ENCODE measurements at places on chromosomes 4 and X.

DNA sequence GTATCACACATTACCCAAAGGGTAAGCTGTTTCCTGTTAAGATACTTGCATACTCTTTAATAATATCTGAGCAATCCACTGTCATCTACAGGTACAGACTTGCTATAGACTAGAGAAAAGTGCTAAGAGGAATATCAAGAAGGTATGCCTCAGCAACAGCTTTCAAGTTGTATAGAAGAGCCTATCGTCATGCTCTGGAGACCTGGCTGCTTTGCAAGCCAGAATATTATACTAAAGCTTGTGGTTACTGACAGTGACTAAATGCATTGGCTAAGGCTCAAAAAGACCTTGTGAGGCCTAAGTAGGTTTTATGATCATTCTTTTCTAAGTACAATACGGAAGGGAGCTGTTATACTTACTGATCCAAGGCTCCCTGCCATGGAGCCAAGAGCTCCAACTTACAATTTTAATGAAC, 11.3 kb downstream of the LAMP2 start:
- DNase-seq: no peak

GRCh38 chr4:168723020-168723419, 226.2 kb downstream of the PALLD start:
- no peak for DNase-seq

GRCh38 chrX:109190542-109190941, 291.3 kb downstream of the GUCY2F start:
- DNase-seq: no peak

- DNase-seq: no peak
Measured at GRCh38 chr4:81622028-81622427, 150.3 kb upstream of the RASGEF1B start.

DNA sequence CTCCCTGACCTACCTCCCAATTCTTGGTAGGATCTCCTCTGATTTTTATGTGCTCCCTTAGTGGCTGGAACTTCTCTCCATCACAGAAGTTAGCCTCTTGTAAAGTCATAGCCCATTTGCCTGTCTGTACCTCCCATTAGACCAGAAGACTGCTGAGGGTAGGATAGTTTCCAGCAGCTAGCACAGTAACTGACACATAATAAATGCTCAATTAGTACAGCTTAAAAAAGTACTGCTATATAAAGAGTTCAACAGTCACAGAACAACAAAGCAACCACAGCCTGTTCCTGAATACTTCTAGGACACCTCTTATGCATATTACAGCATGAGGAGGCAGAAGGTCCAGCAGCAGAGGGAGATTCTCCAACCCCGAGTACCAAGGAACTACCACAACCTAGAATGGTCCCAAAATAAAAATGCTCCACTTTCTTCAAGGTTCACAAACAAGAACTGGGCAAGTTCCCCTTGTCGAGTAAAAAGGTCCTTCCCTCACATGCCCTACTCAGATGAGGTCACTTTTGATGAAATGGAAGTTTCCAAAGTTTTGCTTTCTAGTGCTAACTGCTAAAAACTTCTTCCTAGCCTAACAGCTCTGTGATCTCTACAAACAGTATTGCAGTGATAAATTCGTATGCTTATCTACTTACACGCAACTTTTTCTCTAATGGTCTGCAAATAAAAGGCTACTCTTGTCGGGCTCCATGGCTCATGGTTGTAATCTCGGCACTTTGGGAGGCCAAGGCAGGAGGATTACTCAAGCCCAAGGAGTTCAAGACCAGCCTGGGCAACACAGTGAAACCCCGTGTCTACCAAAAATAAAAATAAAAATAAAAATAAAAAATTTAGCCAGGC, 12.8 kb downstream of the MECP2 start:
- DNase-seq: no peak

- no peak for DNase-seq
Measured at GRCh38 chrX:1099146-1099770, 113.2 kb downstream of the CRLF2 start.

DNA sequence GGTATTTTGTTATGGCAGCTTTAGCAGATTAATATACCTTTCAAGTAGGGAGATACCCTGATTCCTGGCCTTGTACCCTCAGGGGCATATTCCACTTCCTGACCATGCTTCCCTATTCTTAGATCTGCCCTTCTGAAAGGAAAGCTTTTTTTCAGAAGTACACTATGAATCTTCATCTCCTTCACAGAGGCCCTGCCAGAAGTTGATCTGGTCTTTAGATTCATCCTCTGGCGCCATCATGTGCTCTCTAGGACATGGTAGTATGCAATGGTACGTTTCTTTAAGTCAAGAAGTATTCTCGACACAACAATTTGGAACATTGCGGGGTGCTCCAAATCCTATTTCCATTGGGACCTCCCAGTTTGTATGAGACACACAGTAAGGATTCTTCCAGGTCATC, 39.6 kb upstream of the DIPK2B start:
- no peak for DNase-seq

GRCh38 chrX:53242310-53242709, 17.3 kb upstream of the KDM5C start:
- DNase-seq: no peak

GRCh38 chr4:113539408-113539807, 222.1 kb downstream of the CAMK2D start:
- DNase-seq: peak; percentile 10

- peak; percentile 70 for DNase-seq
Measured at GRCh38 chr4:173288296-173288695, 45.9 kb downstream of the HMGB2 start.

- no peak for DNase-seq
Measured at GRCh38 chr4:96227515-96227914, 387.6 kb downstream of the PDHA2 start.

- no peak for DNase-seq
Measured at GRCh38 chr4:172543249-172543648, 625.4 kb upstream of the GALNT7 start.

DNA sequence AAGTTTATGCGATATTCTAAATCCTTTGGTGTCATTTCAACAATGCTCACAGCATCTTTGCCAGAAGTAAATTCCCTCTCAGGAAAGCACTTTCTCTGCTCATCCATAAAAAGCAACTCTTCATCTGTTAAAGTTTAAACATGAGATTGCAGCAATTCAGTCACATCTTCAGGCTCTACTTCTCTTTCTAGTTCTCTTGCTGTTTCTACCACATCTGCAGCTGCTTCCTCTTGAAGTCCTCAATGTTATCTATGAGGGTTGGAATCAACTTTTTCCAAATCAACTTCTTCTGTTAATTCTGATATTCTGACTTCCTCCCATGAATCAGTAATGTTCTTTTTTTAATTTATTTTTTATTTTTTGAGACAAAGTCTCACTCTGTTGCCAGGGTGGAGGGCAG, 100.9 kb downstream of the LCORL start:
- no peak for DNase-seq

DNA sequence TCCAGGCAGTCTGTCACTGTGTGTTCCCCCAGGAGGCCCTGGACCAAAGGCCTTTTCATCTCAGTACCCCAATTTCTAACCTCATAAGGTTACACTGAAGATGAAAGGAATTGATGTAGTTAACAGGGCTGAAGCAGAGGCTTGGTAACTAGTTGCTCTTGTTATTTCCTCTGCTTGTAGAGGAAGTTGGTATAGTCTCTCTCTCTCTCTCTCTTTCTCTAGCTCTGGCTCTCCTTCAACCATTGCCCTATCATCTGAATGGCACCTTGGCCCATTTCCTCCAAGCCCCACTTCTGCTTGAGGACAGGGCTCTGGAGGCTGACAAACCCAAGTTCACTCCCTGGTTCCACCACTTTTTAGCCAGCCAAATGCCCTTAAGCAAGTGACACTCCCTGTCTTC, 96.1 kb downstream of the MAMLD1 start:
- DNase-seq: no peak

DNA sequence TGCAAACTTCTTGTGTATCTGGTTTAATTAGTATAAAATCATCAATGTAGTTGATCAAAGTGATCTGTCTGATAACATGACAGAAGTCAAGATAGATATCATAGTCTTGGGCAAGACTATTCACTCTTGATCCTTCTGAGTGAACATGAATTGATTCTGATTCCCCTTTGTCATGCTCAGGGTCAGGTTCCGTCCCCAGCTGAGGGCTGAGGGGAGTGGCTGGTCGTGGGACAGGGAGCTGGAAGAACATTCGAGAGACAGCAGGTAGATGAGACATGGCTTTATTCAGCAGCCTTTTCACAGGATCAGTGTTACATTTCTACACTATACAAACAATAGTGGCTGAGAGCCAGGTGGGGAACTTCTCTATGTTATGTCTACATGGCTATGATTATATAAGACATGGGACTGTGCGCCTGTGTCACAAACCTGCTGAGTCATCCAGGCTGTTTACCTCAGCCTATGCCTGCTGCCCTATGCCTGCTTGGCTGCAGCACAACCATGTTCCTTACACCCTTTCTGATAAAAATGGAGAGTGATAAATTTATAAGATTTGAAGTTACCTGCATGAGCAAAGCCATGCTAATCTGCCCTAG, 586.9 kb upstream of the NR3C2 start:
- DNase-seq: no peak

GRCh38 chrX:96563646-96564045, 121.0 kb upstream of the DIAPH2 start:
- DNase-seq: no peak

GRCh38 chrX:9538544-9539045, 73.7 kb downstream of the TBL1X start:
- DNase-seq: no peak

GRCh38 chrX:9706421-9706820, 59.2 kb downstream of the GPR143 start:
- no peak for DNase-seq

GRCh38 chr4:185205697-185206342, 2.0 kb upstream of the CFAP97 start:
- no peak for DNase-seq

DNA sequence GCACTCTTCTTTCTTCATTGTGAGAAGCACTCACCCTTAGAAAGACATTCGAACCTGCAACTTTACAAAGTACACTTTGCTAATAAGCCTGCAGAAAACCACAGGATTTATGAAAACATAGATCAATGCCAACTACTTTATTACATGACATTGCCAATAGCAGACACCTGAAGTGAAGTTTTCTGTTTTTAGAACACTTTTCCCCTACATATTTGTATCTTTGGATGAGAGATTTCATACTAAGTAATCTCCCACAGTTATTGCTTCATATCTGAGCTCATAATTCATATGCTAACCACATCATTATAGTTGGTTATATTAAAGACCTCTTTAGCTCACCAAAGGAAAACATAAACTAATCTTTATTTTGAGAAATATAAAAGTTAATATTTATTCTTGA, 276.5 kb upstream of the CTSO start:
- DNase-seq: no peak

DNA sequence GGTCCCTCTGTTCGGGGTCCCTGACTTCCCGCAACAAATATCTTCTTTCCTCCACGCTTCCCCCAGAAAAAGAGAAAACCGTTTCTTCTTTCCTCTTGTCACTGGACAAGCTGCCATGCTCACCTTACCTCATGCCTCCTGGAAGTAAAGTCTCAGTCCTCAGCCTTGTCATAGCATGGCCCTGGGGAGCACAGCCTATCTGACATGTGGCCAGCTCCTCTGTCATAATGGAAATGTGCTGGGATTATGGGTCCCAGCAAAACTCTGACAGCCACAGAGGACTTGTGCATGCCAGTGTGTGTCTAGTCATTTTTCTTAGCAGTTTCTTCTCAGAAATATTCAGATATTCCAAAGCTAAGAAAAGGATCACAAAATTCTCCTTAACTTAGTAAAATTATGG, 122.4 kb downstream of the AASDH start:
- DNase-seq: no peak

GRCh38 chr4:158906073-158906472, 137.2 kb downstream of the FNIP2 start:
- DNase-seq: no peak

DNA sequence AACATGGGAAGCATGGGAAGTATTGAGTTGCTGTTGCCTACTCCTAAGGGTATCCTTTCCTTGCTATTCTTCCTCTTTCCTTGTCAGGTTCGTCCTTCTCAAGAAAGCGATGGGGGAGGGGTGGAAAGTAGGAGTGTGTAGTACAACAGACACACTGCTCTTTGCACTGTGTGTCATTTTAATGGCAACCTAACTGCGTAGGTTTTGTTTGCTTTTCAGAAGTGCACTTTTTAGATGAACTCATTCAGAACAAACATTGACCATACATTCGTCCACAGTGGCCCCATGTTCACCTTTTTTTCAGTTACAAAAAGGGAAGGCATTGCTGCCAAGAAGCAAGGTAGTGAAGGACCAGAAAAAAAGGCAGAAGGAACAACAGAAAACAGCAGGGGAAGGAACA, 10.2 kb upstream of the YIPF6 start:
- no peak for DNase-seq

DNA sequence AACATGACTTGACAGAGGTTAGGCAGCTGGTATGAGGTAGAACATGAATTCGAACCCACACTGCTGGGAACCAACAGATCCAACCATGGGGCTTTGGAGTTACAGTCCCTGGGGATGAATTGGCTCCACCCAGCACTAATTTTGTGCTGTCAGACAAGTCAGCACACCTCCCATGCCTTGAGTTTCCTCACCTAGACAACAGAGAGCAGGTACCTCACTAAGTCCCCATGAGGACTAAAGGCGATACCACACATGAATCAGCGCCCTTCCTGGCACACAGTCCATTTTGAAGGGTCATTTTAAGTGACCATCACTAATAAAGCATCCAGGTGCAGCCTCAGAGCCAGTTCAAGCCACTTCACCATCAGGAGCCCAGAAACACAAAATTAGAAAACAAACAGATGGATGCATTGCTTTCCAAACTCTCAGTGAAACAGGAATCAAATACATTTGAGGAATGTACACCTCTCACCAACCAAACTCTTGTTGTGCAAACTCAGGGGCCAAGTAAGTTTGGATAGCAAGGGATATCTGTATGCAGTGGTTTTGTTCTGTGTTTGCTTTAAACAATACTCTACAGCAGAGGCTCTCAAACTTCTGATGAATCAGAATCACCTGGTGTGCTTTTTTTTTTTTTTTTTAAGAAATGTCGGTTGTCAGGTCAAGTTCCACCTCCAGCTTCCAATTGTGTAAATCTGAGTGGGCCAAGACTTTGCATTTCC, 10.1 kb downstream of the IDS start:
- DNase-seq: no peak

GRCh38 chr4:153189016-153189801, 15.0 kb upstream of the TRIM2 start:
- DNase-seq: no peak

Measured in activated naive CD4-positive, alpha-beta T cell treated with Interleukin-2 at 50 U/mL for 16 hours (primary cell).